CD4-positive, alpha-beta T cell (primary cell): ENCODE measurements at places on chromosomes 5 and 9. TPM values are rescaled to one million over a fixed set of nuclear protein-coding genes. Genes with fewer than 3 reads are reported as not detected.

The CSF1R gene
- total RNA-seq, result 0.52 TPM

The PCDHA1 gene
- total RNA-seq, result not detected

The DAB2IP gene
- total RNA-seq, result 0.06 TPM

The ELOVL7 gene
- not detected for total RNA-seq

The FRRS1L gene
- not detected for total RNA-seq

The MEIKIN gene
- not detected for total RNA-seq

The BHMT gene
- total RNA-seq, result not detected

The CFAP157 gene
- total RNA-seq, result 0.11 TPM

The ADGRD2 gene
- total RNA-seq, result not detected

The SMC5 gene
- 37.7 TPM for total RNA-seq

The CCNI2 gene
- 7.2 TPM for total RNA-seq

The CDC20B gene
- not detected for total RNA-seq

The PCDHB12 gene
- total RNA-seq, result not detected

The SLC31A2 gene
- 4.8 TPM for total RNA-seq

The PCDHA9 gene
- not detected for total RNA-seq

The PCDHGA12 gene
- total RNA-seq, result not detected

The GPRIN1 gene
- total RNA-seq, result 0.22 TPM
